Fibroblast of gingiva (primary cell): ENCODE measurements at places on chromosomes 6 and 20.
A peak's percentile ranks its signal among the peaks of the same experiment; 100 is the strongest.

GRCh38 chr20:14401479-14402138 is 64.2 kb upstream of the FLRT3 start:
- DNase-seq, result no peak

GRCh38 chr20:13259921-13260320 is 38.8 kb downstream of the ISM1 start:
- DNase-seq, result no peak

DNA sequence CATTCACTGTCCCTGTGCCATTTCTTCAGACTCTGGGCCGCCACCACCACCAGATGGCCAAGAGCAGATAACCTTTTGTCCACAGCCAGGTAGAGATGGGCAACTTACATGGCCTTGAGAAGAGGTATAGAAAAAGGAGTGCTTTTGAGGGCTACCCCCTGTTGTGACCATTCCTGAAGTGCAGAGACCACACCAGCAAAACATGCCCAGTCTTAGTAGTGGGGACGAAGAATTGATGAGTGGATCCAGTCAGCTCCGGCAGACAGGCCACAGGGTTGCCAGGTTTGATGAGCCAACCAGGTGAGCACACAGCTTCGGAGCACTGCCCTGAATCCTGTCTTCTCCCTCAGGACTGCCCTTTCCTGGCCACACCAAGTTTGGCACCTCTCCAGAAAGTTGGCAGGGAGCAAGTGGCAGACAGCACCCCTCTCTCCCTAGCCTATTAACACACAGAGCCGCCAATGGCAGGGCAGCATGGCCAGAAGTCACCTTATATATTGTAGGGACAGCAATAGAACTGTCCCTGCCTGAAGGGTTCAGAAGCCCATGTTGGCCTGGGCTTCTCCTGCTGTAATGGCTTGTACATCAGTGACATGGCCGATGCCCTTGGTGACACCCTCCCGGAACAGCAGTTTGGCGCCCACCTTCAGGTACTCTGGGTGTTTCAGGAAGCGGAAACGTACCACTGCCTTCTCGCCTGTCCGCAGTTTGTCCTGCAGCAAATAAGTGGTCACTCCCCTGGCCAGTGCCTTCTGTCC is 7.8 kb downstream of the GTPBP2 start:
- no peak for DNase-seq

DNA sequence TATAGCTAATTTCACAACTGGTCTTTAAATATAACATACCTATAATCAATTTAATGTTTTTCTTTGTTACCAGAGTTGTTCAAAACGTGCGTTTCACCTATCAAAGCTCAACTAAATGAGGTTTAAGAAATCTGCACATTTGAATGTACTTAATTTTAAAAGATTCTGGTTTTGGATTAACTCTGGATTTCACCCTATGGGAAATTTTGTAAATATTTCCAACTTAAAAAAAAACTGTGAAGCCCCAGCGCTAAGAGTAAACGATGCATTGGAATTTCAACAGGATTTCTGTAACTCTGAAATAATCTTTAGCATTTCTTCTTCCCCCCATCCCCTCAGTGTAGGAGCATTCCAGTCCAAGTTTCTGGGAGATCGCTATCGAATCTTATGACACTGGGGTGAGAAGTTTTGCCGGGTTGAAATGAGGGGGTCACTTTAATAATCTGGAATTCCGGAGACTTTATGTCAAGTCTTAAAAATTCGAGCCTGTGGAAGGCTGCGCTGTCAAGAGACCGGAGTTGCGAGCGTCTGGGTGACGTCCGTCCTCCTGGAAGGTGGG is 643 bp upstream of the MAP3K4 start:
- no peak for DNase-seq

DNA sequence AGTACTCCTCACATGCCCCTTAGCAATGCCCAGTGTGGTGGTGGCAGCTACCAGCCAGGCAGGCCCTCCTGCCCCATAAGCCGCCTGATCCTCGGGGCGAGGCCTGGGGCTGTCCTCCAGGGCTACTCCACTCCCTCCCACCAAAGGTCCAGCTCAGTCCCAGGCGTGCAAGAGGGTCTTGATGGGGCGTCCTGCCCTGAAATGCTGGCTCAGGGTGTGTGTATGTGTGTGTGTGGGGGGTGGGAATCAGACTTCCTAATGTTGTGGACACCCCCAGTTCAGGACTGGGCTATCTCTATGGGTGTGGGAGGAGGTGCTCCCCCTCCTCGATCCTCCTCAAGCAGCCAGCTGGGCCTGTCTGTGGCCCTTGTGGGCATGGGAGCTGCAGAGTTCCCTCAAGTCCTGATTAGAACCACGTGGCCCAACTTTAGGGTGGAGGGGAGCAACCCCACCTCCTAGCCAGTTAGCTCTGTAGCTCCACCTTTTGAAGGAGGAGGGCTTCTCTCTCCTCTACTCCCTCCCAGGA is 7.5 kb downstream of the HSPA12B start:
- no peak for DNase-seq

DNA sequence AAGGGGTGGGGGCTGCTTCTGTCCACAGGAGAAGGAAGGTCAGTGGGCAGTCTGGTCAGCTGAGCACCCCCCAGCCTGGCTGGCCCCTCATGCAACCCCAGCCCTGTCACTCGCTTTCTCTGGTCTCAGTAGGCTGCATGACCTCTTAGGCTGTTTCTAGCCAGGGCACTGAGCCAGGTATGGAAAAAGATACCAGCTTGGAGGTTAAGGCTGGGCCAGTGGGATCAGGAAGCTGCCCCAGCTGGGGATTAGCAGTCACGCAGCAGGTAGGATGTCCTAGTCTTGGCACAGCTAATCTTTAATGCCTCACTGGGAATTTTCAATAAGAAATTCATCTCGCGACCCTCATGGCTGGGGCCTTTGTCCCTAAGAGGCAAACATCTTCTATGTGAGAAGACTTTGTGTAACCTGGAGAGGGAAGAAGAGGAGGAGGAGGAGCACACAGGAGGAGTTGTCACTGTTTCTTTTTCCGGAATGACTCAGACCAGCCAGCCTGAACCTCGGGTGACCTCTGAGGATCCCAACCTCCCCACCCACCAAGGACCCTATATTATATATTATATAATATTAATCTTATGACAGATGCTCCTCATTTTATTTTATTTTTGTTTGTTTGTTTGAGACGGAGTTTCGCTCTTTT is 2.4 kb upstream of the BPIFA2 start:
- no peak for DNase-seq

- DNase-seq, result peak; percentile 81
Measured at GRCh38 chr6:52724042-52724405, 39.3 kb downstream of the GSTA2 start.

DNA sequence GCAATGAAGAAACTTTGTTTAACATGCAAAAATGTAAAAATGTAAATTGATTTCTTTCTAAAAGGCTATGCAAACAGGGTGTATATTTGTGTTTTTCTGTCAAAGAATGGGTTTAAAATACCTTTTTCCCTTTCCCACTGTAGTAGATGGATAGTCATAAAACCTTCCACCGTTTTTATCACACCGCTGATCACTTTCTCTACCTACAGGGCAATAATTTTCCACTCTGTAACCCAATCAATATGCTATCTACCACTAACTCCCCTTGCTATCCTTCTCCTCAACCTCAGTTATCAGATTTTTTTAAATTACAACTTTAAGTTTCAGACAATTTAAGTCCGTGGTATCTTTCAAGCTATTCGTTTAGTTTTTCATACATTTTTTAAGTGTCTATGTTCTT is 91.4 kb upstream of the ARID1B start:
- no peak for DNase-seq

- peak; percentile 80 for DNase-seq
Measured at GRCh38 chr6:154404791-154405400, 48.3 kb upstream of the IPCEF1 start.

DNA sequence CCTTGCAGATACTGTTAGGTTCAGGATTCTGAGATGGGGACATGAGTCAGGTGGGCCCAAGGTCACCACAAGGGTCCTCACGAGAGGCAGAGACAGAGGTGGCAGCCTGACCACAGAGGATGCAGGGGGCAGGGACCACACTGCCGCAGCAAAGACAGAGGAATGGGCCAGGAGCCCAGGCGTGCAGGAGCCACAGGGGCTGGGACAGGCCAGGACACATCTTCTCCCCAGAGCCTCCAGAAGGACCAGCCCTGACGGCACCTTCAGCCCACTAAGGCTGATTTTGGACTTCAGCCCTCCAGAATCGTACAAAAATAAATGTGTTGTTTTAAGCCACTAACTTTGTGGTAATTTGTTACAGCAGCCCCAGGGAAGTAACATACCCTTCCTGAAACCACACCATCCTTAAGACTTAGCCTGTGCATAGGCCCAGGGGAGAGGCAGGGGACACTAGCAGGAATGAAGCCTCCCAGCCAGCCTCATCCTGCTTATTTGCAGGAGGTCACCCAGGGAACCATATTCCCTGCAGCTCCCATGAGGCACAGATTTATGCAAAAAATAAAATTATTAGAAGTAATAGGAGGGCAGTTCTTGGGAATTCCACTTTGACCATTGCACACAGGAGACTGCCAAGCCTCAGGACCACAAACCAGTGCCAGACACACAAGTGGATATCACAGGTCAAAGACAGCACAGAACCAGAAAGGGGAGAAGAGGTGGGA is 119.3 kb upstream of the CST7 start:
- DNase-seq, result no peak

DNA sequence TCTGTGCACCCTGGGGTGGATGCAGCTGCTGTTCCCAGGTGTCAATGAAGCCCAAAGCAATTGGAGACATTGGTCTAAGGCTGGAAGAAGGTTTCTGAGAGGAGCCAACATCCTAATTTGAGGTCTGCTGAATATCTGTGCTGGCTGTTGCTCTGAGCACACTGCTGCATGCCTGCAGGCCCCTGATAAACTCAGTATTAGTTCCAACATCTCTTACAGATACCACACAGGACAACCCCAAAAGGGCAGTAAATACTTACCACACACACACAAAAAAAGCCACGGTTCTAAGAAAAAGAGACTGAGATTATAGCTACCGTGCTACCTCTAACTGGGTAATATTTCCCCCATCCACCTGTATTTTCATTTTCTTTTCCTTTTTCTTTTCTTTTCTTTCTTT is 164.3 kb upstream of the SOX4 start:
- DNase-seq, result no peak

DNA sequence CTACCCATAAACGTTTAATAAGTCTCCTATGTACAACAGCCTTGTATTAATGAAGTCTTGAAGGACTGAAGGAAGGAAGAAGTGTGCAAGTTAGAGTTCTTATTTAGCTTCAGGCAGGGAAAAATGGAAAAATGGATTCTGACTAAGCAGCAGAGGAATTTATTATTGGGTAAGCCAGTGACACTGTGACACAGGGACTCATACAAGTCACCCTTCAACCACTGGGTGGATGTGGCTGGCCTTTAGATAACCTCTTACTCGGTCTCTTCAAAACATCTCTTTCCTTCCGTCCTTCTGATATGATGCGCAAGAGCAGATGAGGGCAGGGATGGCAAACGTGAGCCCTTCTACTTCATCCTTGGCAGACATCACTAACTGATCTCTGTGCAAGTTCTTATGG is 145.6 kb downstream of the DHX35 start:
- DNase-seq, result no peak

- DNase-seq, result peak; percentile 33
Measured at GRCh38 chr20:58870293-58871014, 17.9 kb downstream of the GNAS start.

- no peak for DNase-seq
Measured at GRCh38 chr20:20992686-20993360, 113.3 kb downstream of the LINC00237 start.

GRCh38 chr6:42200035-42200434 is 5.3 kb upstream of the GUCA1B start:
- peak; percentile 94 for DNase-seq

DNA sequence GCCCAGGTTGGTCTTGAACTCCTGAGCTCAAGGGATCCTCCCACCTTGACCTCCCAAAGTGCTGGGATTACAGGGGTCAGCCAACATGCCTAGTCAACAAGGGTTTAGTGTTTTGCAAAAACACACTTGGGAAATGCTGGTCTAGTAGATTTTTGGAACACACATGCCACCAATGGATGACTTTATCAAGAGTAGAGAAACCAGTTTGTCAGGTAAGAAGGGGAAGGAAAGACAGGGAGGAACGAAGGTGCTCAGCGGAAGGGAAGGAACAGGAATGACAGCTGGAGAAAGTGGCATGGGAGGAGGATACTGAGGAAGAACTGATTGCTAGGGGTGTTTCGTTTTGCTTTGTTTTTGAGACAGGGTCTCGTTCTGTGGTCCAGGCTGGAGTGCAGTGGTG is 15.6 kb upstream of the SEC63 start:
- no peak for DNase-seq

- no peak for DNase-seq
Measured at GRCh38 chr20:58551631-58552030, 36.4 kb upstream of the APCDD1L start.

GRCh38 chr20:64079273-64080012 is at the start of gene RGS19:
TSS of gene RGS19 (minus strand) at chr20:64079518. CDS start at chr20:64076886, 2,632 bp downstream.
- DNase-seq, result peak; percentile 74

DNA sequence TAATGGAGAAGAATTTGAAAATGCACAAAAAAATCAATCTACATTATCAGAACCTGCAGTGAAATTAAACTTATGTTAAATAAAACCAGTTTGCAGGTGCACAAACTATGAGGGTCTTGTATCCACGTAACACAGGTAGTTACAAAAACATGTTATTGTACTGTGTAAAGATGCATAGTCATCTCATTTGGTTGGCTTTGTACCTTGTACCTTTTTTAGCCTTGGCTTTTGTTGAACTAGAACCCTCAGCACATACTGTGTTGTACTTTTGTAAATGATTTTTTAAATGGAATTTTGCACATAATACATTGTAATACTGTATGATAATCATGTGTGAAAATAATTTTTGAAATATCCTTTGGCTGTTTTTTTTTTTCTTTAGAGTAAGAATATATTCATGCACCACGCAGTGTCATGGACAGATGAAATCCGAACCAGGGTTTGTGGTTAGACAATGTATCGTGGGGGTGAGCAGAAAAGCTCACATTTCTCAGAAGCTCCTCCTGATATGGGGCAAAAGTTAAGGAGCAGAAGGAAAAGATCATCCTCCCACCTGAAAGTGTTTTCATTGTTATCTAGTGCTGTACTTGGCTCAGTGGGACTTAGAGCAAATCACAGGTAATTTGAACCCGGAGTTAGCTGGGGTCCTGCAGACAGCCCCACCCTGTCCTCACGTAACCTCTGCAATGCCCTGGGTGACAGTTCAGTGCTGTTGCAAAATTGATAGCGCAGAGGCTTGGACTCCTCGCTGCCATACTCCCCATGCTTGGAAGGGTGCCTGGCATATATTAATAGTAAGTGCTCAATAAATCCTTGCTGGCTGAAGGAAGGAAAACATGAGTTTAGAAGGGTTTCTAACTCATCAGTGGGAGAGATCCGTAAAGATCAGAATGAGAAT is 14.8 kb upstream of the NAA20 start:
- DNase-seq, result peak; percentile 52

DNA sequence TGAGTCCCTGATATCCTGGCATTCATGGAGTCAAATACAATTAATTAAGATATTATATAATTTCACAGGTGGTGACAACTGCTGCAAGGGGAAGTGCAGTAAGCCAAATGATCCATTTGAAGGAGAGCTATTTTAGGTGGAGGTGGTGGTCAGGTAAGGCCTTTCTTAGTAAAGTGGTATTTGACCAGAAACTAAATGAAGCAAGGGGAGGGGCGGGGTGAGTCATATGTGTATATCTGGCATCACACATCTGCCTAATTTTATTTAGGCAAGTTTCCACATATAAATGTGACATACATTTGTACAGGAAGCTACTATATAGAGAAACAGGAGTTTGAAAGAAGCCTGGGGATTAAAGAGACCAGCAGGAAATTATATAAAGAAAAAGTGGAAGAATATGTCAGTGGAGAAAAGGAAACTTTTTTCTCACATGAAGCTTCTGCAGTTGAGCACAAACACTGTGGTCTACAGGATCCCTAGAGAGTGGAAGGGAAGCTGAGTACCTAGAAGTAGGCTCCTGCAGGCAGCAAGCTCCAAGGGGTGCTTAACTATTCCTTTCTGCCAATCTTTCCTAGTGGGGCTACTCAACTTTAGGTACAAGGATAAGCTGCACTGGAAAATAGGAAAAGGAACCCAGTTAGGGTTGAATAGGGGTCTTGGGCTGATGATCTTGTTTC is 99.6 kb downstream of the OGFRL1 start:
- no peak for DNase-seq
